NCI-H774 (cell line): ENCODE measurements at places on chromosomes 5 and 9.

DNA sequence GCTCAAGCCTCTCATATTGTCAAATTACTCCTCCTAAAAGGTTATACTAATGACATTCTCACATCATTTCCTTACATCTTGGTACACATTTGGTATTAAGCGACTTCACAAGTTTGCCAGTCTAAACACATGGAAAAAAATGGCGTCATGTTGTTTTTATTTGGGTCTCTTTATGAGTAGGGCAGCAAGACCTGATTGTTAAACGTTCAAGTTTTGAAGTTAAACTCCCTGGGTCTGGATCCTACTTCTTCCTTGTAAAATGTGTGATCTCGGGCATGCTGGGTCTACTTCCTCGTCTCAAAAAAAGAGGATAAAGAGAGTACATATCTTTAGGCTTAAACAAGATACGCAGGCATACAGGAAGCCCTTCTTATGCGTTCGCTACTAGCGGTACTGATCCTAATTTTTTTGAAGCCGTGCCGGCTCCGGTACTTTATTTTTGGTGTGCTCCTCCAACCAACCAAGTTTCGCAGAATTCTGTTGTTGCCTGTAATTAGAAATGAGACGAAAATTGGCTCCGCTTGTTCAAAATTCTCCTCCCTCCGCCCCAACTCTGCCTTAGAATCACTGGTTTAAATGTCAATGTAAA, 596 bp upstream of the CDC37L1 start:
- peak; percentile 57 for DNase-seq

DNA sequence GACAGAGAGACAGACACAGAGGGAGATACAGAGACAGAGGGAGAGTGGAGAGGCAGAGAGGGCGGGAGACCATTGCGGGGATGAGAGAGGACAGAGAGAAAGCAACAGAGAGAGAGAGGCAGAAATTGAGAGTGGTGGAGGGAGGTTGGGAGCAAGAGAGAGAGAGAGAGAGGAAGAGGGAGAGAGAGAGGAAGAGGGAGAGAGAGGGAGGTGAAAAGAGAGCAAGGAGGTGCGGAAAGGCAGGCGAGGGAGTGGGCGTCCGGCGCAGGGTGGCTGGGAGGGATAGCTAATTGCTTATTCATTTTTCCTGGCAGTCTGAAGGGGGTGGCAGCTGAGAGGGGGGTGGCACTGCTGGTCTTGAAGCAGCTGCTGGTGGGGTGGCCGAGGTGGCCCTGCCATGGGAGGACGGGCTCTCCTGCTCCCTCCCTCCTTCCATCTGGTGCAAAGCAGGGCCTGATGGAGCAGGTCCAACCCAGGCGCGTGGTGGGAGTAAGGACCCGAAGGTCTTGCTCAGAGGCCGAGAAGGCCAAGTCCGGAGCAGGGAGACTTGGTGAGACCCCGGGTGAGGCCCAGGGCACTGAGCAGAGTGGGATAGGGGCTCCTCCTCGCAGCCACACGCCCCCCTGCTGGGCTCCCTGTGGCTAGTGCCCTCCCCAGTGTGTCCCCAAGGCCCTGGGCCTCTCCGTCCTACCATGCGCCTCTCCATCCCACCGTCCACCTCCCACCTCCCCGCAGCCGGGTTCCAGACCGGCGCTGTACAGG, 25.3 kb upstream of the RNU6ATAC start:
- DNase-seq = no peak

DNA sequence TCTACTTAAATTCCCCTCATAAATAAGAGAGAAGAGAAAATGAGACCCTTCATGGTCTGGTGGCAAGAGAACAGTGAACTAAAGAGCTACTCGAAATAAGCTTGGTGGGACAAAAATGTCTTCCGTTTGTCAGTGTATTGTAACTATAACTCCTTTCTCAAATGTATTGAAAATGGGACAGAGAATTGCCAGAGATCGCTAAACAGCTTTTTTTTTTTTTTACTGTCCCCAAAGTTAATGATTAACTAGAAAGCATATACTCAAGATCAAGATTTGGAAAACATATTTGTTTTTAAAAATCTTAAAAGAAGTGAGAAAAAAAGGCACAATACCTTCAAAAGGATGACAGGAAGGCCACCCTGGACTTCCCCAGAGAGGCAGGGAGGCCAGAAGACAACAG, 206.4 kb upstream of the CTNND2 start:
- DNase-seq = no peak

DNA sequence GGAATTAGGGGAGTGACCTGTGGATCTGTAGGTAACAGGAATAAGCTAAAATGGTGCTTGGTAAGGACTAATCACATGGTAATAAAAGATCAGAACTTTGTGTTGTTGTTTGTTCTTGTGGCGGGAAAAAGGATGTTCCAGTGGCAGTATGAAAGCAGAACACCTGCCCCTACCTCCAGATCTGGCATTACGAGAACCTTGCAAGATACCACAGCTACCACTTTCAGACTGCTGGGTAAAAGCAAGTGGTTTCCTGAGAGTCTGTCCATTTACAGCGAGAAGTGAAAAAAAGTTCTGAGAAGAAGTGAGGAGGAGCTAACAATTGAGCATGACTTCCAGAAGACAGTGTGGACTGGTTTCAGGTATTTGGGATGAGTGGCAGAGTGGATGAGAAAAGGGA, 252.5 kb downstream of the TLE4 start:
- DNase-seq = no peak

DNA sequence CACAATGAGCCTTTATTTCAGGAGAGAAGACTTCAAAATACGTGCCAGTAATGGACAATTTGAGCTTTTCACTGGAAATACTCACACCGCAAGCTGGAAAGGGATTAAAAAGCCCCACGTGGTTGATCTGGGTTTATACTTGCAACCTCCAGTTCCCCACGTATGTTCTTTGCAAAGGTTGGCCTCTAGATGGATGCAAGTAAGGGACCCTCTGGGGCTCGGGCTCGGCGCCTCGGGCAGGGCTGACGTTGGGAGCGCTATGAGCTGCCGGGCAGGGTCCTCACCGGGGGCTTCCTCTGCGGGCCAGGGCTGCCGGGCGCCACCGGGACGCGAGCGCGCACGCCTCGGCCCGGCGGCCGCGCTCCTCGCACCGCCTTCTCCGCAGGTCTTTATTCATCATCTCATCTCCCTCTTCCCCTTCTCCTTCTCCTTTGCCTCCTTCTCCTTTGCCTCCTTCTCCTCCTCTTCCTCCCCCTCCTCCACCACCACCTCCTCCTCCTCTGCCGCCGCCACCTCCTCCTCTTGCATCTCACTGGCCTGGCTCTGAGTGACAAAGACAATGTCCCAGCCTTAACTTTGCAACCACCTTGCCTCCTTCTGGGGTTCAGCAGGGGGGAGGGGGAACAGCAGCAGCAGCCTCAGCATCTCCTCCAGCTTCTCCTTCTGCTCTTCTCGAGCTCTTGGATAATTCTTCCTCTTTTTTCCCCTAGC, 701 bp upstream of the ZNF462 start:
- DNase-seq = no peak

DNA sequence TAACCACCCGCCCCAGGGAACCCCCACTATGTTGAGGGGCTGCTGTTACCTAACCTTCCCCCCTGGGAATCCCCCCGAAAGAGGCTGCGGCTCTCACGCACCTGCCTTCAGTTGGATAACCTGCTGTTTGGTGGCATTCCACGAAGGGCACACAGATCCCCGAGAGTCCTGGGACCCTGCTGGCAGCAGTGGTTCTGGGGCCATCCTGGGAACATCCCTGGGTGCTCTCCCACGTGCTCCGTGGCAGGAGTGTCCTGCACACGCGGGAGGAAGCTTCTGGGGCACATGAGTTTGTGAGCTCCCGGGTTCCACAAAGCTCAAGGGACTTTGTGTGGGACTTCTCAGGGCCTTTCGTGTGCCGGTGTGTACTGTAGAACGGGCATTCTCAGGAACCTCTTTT, 102.3 kb downstream of the RXRA start:
- no peak for DNase-seq

- no peak for DNase-seq
These were observed 11.1 kb downstream of the SMU1 start for GRCh38 chr9:33065157-33066076.

DNA sequence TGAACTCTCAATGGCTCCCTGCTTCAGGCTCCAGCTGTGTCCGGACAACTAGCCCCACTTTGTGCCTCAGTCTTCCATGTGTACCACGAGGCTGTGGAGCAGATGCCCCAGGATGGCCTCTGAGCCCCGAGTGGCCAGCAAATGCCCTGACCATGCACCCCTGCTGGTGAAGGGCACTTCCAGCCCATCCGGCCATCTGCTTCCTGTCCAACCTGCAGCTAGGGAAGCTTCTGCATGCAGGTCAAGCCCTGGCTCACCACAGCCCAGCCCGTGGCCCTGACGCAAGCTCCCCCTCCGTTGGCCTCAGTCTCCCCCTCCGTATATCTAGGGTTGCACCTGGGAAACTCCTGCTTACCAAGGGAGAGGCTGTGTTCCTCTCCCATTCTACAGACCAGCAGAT, 4.8 kb downstream of the NINJ1 start:
- DNase-seq = no peak

GRCh38 chr5:2257326-2258244, 374.9 kb upstream of the IRX4 start:
- DNase-seq = no peak

DNA sequence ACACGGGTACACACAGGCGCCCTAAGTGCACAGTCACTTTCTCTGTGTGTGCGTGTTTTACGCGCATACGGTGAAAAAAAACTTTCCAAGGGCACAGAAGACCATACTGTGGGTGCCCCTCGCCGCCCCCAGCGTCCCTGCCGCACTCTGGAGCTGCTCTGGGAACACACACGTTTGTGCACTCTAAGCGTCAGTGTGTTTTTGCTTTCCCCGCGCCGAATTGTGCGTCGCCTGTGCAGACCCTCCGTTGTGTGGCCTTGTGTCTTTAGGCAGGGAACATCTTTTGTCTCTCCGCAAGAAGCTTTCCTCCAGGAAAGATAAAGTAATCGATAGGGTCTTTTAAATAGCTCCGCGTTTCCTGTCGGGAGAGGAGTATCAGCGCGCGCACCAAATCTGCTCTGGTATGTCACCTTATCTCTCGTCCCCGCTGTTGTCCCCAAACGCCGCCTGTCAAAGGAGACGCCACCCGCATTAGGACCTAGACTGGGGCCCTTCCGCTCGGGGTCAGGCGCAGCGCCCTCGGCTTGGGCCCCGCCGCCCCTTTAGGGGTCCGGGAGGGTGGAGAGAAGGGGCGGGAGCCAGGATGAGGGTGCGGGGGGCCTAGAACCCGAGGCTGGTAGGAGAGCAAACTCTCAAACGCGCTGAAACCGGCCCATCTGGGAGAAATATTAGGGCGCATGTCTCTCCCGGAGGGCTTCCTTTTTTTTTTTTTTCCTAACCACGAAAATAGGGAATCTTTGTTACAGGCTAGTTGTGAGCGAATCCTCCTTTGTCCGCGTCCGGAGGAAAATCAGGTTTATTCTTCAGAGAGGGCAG, 10.5 kb upstream of the NKX2-5 start:
- DNase-seq = no peak

GRCh38 chr5:81896764-81897163, 75.1 kb upstream of the ATG10 start:
- DNase-seq = no peak

GRCh38 chr9:121744002-121744686, 92.7 kb downstream of the DAB2IP start:
- no peak for DNase-seq

GRCh38 chr9:124010665-124011321, 775 bp upstream of the LHX2 start:
- peak; percentile 34 for DNase-seq

GRCh38 chr5:150771034-150771795, 7.3 kb upstream of the SMIM3 start:
- DNase-seq = no peak

GRCh38 chr5:131709043-131709442, 74.0 kb upstream of the RAPGEF6 start:
- no peak for DNase-seq

DNA sequence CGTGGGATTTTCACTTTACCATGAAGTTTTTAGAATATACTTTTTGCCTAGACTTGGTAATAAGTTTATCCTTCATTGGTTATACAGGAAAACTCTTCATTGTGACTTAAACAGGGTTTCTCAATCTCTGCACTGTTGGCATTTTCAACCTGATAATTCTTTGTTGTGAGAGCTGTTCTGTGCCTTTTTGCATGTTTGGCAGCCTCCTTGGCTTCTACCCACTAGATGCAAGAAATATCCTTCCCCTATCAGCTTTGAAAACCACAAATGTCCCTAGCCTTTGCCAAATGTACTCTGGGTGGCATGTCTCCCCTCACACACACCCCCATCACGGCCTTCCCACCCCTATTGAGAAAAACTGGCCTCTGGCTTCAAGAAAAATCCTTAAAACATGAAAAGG, 180.9 kb downstream of the ESM1 start:
- DNase-seq = no peak

DNA sequence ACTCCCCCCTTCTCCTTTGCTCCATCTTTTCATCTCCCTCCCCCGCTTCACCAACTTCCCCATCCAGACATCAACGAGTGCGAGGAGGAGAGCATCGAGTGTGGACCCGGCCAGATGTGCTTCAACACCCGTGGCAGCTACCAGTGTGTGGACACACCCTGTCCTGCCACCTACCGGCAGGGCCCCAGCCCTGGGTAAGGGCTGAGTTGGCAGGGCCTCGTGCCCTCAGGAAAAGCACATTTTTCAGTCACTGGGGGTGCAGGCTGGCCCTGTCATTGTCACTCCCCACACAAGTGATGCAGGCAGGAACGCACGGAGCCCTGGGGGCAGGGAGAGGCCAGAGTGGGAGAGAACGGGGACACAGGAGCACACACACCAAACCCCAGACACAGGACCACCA, 12.4 kb upstream of the ASS1 start:
- no peak for DNase-seq

DNA sequence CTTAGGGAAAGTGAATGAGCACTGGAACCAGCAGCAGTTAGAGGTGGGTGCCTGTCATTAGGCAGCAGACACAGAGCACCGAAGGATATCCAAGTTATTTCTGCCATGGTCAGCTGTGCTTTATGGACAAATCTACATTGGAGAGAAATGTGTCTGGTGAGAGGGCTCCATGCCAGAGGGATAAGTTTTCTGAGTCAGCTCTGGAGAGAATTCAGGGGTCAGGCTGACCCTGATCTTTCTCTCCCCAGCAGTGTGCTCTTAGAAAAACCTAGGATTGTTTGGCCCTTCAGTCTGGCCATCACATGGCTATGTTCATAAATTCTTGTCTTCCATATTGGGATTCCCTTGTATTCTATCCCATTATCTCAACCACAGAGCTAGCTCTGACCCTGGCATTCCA, 8.9 kb upstream of the IL17B start:
- DNase-seq = no peak

DNA sequence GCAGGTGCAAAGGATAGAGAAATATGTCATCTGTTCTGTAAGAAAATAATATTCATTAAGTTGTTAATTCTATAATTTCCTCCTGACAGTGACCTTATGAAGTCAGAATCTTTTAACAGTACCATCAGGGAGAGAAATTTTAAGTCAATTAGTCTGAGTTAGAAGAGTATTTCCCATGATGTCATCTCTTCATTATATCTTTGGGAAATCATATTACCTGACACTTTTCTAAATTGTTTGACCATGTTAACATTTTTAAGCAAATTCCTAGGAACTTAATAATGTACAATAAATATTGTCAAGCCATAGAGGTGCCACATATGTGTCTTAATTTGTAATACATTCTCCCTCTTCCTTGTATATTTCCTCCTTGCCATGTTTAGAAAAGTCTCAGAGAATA, 124.4 kb upstream of the C6 start:
- no peak for DNase-seq

- DNase-seq = no peak
These were observed 216.0 kb downstream of the NR3C1 start for GRCh38 chr5:143187495-143187894.
